ENCODE measurements at places on chromosomes 2 and 18.

DNA sequence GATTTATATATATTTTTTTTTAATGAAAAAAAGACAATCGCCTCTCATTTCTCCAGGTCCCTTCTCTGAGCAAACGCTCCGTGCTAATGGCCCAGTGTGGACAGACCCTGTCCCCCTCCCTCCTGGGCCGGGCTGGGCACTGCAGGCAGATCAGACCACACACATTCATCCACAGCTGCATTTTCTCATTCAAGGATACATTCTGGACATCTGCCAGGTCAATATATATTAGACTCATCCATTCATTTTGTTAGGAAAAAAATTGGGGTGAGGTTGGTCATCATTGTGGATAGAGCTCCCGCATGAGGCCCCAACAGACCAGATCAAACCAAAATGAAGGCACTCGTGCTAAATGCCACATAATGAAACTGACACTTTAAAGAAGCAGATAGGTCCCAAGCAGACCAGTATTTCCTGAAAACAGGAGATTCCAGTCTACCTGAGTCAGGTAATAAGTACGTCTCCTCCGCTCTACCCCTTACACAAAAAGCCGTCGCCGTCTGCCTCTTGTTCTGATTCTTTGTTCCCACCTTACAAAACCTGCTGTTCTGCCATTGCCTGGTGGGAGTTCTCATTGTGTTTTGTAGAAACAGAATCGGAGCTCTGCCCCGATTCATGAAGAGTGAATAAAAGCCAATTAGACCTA lies 15.4 kb upstream of the OTOS start:
- no peak for DNase-seq

DNA sequence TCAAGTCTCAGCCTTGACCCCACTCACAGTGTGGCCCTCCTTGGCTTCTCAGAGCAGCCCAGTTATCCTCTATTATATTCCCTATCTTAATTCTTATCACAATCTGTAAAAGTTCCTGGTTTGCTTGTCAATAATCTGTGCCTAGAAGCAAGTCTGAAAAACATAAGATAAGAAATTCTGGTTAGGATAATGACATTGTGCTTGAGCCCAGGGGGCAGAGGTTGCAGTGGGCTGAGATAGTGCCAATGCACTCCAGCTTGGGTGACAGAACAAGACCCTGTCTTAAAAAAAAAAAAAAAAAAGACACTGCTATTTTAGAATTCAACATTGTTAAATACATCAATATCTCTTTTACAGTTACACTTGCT lies 63.9 kb downstream of the TMEM131 start:
- DNase-seq = no peak

DNA sequence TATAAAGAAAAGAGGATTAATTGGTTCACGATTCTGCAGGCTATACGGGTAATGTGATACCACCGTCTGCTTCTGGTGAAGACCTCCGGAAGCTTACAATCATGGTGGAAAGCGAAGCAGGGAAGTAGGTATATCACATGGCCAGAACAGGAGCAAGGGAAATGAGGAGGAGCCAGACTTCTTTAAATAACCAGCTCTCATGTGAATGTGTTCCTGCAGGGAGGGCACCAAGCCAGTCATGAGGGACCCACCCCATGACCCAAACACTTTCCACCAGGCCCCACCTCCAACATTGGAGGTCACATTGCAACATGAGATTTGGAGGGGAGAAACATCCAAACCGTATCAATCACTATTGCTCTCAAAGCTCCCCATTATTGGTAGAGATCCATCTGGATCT lies 61.8 kb downstream of the EFEMP1 start:
- DNase-seq = no peak

DNA sequence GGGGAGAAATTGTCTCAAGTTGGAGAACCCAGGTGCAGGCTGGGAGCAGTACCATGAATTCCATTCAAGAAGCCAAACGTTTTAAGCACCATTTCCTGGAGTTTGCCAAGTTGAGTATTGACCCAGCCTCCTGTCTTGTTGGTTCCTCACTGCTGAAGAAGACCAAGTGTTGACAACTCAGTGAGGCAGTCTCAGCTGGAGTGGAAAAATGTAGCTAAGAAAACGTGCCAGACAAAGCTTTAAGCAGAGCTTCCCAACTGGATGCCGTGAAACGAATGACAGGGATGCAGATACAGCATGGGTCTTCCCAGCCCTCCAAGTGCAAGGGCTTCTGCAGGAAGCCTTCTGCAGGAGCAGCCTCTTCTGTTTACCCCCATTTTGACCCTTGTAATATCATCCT lies 778 bp upstream of the INPP1 start:
- no peak for DNase-seq

DNA sequence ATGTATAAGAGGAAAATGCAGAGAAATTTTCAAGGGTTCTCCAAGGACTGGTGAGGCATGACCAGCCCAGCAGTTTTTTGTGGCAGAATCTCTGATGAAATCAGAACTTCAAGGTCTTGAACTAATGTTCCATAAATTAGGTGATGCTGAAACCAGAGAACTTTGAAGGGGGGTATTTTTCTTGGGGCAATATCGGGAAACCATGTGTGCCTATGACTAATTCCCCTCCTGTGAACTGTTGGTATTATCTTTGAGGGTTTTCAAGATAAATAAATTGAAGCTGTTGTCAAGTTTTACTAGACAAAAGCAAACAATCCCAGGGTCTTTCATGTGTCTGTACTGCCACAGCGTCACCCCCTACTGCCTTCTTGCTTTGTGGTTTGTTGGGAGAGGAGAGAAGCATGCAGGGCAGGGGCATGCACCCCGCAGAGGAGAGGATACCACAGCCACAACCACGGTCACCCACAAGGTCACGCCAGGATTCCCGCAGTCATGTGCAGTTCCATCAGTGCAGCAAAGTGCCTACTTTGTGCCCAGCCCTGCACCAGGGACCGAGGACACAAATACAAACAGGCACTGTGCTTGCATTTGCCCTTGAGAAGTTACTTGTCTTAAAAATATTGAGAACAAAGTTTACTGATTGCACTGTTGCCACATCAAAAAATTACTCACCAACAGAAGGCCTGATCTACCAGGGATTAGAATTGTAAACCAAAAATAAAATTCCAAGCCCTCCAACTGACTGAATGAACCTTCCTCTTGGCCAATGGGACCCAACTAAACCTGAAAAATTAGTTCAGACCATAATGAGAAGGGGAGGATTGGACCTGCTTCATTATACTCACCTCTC lies 413.3 kb upstream of the TRIB2 start:
- no peak for DNase-seq

DNA sequence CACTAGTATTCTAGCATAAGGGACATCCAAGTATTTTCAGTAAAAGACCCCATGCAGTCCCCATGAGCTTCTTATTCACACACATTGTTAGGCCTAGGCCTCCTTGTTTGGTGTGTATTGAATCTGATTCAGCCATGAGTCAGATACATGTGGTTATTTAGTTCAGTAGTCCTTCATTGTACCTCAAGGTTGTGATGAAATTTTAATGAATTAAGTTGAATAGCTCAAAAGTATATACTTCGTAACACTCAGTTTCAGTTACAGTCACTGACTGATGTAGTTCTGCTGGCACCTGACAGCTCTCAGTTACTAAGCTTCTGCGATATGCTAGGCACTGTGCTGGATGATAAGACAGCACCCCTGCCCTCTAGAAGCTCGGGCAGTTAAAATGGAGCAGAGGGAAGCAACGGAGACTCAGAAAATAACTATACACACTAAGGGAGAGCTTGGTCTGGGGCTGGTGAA lies 86.4 kb downstream of the XRCC5 start:
- DNase-seq = peak; percentile 69

GRCh38 chr2:30934066-30934465 lies 126.8 kb upstream of the CAPN13 start:
- DNase-seq = no peak

GRCh38 chr2:238685327-238685709 lies 162.6 kb upstream of the TWIST2 start:
- no peak for DNase-seq

- no peak for DNase-seq
Observed at GRCh38 chr2:154623819-154624218, 74.7 kb upstream of the KCNJ3 start.

- no peak for DNase-seq
Observed at GRCh38 chr2:178530625-178531142, 50.4 kb downstream of the PLEKHA3 start.

DNA sequence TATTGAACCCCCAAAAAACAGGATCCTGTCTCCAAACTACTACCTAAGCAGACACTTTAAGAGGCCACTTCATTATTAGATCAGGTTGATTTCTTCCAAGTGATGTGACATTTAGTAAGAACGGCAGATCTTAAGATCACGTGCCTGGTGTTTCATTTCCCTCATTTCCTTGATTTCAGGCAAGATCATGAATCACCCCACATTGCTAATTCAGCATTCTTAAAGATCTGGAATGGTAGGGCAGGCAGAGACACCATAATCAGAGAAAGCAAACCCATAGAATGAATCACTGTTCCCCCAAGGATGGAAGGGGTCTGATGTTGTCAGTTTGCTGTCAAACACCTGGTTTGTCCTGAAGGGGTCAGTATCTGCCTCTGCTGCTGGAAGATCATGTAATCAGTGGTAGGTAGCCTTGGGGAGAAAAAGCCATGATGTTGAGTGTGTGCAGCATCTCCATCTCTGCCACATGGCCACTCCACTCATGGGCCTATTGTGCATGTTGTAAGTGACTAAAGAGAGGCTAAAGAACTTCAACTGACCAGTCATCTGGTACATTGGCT lies 133.9 kb downstream of the ARHGAP15 start:
- no peak for DNase-seq

DNA sequence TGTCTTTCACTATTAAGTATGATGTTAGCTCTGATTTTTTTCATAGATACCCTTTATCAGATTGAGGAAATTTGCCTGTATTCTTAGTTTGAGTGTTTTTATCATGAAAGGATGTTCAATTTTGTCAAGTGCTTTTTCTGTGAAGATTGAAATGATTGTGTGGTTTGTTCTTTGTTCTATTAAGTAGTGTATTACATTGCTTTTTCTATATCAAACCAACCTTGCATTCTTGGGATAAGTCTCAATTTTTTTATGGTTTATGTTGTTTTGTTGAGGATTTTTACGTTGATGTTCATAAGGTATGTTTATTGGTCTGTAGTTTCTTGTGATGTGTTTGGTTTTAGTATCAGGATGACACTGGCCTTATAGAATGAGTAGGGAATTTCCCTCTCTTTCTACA lies 19.1 kb downstream of the PDK1 start:
- no peak for DNase-seq

GRCh38 chr2:3778851-3779495 lies 75.6 kb downstream of the DCDC2C start:
- no peak for DNase-seq

- no peak for DNase-seq
Observed at GRCh38 chr18:22847392-22847791, 85.7 kb upstream of the RBBP8 start.

- DNase-seq = no peak
Observed at GRCh38 chr2:95007031-95007609, 18.4 kb upstream of the MAL start.

- DNase-seq = peak; percentile 87
Observed at GRCh38 chr2:37795938-37796337, 124.5 kb upstream of the CDC42EP3 start.

GRCh38 chr2:9473985-9474360 lies 378 bp upstream of the IAH1 start:
- DNase-seq = no peak

DNA sequence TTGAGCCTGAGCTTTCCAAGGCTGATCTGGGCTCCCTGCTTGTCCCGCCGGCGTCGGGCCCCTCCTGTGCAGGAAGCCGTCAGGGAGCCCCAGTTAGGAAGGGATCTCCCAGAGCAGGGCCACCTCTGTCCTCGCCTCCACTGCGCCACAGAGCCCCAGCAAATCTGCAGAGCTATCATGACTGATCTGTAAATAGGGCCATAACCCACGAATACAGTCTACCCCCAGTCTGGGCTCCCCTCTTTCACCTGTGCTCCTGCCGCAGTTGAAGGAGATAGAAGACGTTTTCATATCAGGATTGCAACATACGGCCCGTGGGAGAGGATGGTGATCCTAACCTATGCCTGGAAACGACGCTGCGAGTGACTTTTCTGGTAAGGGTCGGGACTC lies 138.7 kb downstream of the PTGR3 start:
- no peak for DNase-seq

DNA sequence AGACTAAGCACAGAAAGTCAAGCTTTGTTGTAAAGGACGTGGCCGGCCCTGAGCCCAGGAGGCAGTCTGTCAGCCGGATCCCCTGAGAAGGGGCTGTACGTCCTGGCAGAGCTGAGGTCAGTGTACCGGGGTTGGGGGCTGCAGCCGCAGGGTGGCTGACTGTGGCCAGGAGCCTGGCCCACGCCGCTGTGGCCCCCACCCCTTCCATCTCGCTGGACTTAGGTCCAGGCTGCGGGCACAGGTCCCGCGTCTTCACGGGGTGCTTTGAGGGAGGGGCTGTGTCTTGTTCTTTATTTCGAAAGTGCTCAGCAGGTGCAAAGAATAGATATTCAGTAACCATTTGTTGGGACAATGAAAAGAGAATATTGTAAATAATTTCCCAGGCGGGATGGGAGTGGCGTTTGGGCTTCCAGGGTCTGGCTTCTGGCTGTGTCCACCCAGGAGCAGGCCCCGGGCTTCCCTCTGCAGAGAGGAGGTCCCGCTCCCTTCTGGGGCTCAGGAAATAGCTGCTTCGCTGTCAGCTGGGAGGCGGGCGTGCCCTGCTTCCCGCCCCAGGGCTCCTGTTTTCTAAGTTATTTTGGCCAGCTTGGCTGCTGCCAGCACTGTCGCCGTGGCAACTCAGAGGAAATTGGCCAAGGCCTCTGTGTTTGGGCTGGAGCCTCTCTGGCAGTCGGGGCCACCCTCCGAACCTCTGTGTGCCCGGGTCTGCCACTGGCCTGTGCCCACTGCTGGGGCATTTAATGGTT lies 7.4 kb downstream of the NFATC1 start:
- no peak for DNase-seq

GRCh38 chr18:25473008-25473407 lies 121.0 kb upstream of the ZNF521 start:
- no peak for DNase-seq

GRCh38 chr18:58392324-58393000 lies 236.4 kb downstream of the ALPK2 start:
- peak; percentile 18 for DNase-seq

- DNase-seq = no peak
Observed at GRCh38 chr18:48866028-48866733, 84.6 kb downstream of the SMAD7 start.

GRCh38 chr2:56326346-56326741 lies 142.6 kb downstream of the CCDC85A start:
- DNase-seq = no peak

GRCh38 chr2:145383961-145384360 lies 864.0 kb upstream of the ZEB2 start:
- no peak for DNase-seq

- DNase-seq = no peak
Observed at GRCh38 chr2:159549234-159549633, 67.1 kb downstream of the BAZ2B start.

DNA sequence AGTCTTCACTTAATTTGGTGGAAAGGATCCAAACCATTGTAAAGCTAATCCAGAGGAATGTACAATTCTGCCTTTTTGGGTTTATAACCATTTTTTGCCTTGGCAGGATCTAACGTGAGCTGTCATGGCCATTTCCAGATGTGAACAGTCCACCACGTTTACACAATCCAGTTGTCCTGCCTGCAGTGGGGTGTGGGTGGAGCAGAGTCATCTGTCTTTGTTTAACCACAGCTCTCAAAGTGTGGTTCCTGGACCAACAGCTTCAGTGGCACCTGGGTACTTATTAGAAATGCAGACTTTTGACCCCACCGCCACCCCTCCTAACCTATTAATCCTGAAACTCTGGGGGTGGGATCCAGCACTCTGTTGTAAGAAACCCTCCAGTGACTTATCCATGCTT lies 35.9 kb downstream of the FHOD3 start:
- DNase-seq = peak; percentile 62
